Tibial nerve (tissue), 4 donors: ENCODE measurements at places on chromosomes 3 and 15. TPM values are rescaled to one million over a fixed set of nuclear protein-coding genes. Genes with fewer than 3 reads are reported as not detected.
A peak's percentile ranks its signal among the peaks of the same experiment; 100 is the strongest.

DNA sequence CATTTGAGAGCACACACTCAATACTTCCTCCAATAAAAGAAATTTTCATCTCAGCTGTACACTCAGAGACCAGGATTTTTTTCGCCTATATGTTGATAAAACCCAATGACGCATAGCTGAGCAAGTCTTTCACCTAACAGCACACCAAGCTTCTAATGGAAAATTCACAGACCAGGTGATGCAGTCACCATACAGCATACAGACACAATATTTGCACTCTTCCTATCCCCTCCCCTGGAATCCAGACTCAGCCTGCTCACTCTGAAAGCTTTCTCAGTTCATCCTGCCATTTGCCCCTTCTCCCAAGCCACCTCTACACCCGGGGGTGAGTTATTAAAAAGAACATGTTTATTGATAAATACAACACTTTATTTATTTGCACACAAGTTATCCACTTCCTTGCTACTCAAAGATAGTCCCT lies 1.7 kb downstream of the TBC1D5 start:
- no peak for DNase-seq

DNA sequence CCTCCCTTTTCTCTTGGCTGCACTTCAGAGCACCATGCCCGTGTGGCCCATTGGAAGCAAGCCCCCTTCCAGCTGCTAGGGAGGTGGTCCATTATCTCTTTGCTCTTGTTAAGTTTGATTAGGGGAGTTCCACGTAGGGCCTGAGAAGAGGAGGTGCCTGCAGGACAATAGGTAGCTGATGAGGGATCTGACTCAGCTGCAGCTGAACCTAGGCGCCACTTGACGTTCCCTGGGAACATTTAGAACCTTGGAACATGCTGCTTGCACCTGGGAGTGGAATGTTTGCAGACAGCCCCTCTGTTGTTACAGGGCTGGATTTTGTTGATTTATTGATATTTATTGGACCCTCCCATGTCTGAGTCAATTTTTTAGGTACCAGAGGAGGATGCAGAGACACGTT lies 4.7 kb downstream of the SMAD3 start:
- no peak for DNase-seq

- DNase-seq, result no peak
Measured at GRCh38 chr3:41092844-41093243, 106.5 kb upstream of the CTNNB1 start.

GRCh38 chr3:4719046-4719501 lies 225.9 kb downstream of the ITPR1 start:
- no peak for DNase-seq

DNA sequence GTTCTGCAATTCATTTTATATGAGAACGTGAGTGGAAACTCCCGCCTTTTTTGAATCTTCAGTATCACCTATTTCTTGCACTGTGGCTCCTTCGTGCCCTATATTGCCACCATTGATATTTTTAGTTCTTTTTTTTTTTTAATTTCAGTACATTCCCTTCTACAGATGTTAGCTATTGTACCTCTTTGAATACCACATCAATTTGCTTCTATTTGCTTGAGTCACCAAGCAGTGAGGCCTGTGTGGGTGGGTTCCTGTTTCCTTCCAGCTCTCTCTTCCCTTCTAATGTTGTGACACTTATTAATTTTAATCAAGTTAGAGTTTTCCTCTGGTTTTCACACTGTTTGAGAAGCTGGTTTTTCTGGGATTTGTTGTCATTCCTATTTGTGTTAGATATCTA lies 8.7 kb downstream of the HACD2 start:
- DNase-seq, result no peak

GRCh38 chr3:13406190-13406589 lies 13.9 kb downstream of the NUP210 start:
- no peak for DNase-seq

ACTC1 gene
- 1.1 TPM for total RNA-seq

- DNase-seq, result no peak
Measured at GRCh38 chr3:109353057-109353456, 15.7 kb upstream of the DPPA4 start.

DNA sequence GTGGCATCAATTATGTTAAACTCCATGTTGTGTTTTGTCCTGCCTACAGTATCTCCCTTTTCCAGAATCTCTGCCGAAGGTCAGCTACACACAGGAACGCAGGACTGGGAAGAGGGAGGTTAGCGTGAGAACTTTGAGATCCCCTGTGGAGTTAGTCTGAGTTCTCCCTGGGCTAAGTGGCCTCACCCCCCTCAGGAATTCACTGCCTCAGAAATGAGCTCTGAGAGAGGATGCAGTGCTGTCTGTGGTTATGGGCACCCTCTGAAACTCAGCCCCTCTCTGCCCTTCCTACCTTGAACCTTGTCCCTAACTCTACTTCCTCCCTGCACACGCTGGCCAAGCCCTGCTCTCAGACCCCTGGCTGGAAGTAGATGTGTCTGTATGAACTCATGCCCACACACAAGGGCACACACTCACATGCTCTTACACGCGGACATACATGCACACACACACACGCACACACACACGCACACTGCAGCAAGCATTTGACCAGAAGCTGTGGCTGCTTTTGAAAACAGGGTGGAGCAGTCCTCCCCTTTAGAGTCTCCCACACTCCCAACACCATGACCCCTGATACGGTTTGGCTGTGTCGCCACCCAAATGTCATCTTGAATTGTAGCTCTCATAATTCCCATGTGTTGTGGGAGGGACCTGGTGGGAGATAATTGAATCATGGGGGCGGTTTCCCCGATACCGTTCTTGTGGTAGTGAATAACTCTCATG lies 5.3 kb upstream of the VIPR1 start:
- no peak for DNase-seq

PLSCR5 gene
- total RNA-seq, result not detected

GRCh38 chr3:189737619-189738018 lies 106.4 kb downstream of the TP63 start:
- DNase-seq, result no peak

- no peak for DNase-seq
Measured at GRCh38 chr3:40079847-40080240, 229.7 kb upstream of the EIF1B start.

DNA sequence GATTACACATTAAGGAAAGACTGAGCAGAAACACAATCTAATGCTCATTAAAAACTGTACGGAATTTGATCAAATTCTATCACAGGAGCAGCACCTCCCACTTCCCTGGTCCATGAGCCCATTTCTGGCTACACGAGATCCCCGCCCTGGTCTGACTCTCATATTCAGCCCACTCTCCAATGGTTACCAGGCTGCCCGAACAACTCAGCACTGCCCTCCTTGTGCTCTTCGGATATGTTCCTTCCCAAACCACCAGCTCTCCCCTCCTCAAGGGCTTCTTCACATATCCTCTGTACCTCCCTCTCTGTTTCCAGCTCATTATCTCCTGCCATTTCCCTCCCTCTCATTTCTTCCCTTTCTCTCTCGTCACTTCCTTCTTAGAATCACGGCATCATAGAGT lies 180.5 kb downstream of the RSL24D1 start:
- no peak for DNase-seq

- no peak for DNase-seq
Measured at GRCh38 chr3:54064486-54064885, 57.9 kb upstream of the CACNA2D3 start.

DNA sequence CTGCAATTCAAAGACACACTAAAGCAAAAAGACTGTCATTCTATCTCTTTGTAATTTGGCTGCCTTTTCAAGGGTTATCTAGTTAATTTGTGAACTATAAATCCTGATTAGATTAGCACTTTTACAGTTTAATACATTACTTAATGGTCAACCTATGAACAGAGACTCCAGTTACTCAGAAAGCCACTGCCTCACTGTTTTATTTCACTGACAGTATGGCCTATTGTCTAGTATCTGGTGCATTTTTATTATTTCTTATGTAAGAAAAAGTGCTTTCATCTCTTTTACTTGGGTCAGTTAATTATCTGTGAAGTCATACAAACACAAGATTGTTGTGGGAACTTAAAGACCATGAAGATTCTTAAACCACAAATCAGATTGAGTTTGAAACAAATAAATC lies 133.8 kb downstream of the ZBBX start:
- DNase-seq, result no peak

GRCh38 chr15:60017538-60018520 lies 13.7 kb downstream of the FOXB1 start:
- DNase-seq, result no peak

TRPM7 gene
- 62.2 TPM for total RNA-seq

GRCh38 chr3:13072600-13073325 lies 466 bp downstream of the IQSEC1 start:
- no peak for DNase-seq

DNA sequence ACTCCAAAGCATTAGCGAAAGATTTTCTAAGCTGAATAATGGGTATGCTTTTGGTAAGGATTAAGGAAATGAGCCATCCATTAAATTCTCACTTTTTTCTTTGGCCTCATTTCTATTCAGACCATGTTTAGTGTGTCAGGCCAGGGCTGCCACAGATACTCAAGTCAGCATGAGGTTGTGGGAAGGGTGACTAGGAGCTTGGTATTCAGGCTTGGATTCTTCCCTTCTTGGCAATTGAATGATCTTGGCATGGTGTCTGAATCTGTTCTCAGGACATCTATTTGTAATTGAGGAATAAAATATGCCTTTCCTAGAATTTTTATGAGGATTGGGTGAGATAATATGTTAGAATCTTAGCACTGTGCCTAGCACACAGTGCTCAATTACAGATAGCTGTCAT lies 11.2 kb downstream of the CCNB2 start:
- DNase-seq, result no peak

SPINK8 gene
- total RNA-seq, result not detected

- DNase-seq, result no peak
Measured at GRCh38 chr3:12449889-12450682, 34.2 kb upstream of the TSEN2 start.

- DNase-seq, result no peak
Measured at GRCh38 chr3:115709093-115709492, 85.8 kb downstream of the GAP43 start.

DNA sequence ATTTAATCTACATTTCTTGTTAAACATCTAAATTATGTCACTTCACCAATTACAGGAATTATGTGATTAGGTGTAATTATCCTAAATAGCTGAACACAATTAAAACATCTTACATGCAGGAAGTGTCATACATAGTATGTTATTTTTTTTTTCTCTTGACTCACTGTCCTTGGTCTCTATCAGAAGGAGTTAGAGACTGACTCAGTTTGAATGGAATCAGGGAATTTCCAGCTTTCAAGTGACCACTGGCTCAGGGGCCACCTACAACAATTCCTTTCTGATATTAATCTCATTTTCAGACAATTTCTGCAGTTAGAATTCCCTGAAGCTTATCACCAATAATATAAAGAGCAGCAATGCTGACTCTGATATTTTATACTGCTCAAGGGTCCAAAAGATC lies 400.7 kb downstream of the ROBO1 start:
- no peak for DNase-seq

DNA sequence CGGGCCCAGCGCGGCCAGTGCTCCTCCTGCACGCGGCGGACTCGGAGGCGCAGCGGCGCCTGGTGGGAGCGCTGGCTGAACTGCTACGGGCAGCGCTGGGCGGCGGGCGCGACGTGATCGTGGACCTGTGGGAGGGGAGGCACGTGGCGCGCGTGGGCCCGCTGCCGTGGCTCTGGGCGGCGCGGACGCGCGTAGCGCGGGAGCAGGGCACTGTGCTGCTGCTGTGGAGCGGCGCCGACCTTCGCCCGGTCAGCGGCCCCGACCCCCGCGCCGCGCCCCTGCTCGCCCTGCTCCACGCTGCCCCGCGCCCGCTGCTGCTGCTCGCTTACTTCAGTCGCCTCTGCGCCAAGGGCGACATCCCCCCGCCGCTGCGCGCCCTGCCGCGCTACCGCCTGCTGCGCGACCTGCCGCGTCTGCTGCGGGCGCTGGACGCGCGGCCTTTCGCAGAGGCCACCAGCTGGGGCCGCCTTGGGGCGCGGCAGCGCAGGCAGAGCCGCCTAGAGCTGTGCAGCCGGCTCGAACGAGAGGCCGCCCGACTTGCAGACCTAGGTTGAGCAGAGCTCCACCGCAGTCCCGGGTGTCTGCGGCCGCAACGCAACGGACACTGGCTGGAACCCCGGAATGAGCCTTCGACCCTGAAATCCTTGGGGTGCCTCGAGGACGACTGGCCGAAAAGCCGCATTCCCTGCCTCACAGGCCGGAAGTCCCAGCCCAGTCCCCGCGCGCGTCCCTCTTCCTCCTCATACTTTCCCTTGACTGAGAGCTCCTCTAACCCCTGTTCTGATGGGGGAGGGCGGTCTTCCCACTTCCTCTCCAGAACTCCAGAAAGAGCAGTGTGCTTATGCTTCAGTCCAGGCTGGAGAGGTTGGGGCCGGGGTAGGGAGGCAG lies 1.4 kb upstream of the IL17RC start:
- DNase-seq, result peak; percentile 50

KBTBD13 gene
- not detected for total RNA-seq

DNA sequence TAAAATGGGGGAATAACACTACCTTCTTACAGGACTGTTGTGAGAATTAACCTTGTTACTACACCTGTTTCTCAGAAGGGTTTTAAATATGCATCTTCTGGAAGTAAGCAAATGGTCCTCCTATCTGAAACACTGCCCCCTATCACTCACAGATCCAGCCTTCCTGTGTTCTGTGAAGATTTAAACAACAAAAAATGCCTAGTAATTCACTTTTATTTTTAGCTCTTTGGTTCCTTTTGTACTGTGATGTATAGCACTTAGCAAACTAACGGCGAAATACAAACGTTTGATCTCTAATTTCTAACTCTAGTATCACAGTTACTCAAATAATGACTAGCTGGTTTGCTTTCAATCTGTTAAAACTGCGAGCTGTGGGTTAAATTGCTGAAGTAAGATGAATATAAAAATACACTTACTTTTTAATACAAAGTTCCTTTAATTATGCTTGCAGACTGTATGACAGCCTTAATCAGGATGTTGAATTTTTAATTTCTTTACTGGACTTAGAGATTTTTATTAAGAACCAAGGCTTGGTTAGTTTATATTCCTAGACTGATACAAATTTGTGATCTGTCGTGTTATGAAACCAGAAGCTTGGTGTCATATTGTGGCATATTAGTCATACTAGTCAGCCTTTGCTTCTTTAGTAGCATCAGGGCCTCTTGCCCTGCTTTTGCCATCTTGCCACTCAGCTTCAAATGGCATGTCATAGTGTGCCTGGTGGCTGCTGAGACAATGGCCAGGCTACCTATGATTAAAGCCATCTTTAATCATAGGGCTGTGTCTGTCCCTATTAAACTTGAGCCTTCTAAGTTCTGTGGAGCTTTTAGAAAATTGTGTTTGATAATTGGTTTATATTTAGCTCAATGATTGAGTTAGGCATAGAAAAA lies 9.2 kb downstream of the EIF3J start:
- no peak for DNase-seq

COLQ gene
- 1.9 TPM for total RNA-seq

- no peak for DNase-seq
Measured at GRCh38 chr3:16460886-16461285, 52.6 kb downstream of the RFTN1 start.

DNA sequence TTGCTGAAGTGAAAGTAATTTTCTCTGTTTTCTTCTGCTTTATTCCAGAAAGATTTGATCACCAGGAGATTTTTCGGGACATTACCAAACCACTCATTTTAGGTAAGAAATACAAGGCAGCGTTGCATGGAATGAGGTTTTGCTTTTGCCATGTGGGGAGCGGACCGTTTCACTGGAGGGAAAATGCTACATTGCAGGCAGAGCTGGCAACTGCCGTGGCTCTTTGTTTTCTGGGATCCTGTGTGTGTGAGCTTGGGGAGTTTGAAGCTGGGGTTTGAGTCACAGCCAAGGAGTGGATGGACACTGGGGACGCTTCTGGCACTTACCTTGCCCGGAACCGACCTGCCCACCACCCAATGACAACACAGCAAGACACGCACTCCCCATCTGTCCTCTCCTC lies 109.9 kb downstream of the APBA2 start:
- no peak for DNase-seq

TICRR gene
- total RNA-seq, result 0.60 TPM

ARIH1 gene
- total RNA-seq, result 40.6 TPM
